GM03348 (cell line): ENCODE measurements at places on chromosomes 7 and 10.
A peak's percentile ranks its signal among the peaks of the same experiment; 100 is the strongest.

- no peak for DNase-seq
Measured at GRCh38 chr10:3875842-3876235, 90.8 kb upstream of the KLF6 start.

DNA sequence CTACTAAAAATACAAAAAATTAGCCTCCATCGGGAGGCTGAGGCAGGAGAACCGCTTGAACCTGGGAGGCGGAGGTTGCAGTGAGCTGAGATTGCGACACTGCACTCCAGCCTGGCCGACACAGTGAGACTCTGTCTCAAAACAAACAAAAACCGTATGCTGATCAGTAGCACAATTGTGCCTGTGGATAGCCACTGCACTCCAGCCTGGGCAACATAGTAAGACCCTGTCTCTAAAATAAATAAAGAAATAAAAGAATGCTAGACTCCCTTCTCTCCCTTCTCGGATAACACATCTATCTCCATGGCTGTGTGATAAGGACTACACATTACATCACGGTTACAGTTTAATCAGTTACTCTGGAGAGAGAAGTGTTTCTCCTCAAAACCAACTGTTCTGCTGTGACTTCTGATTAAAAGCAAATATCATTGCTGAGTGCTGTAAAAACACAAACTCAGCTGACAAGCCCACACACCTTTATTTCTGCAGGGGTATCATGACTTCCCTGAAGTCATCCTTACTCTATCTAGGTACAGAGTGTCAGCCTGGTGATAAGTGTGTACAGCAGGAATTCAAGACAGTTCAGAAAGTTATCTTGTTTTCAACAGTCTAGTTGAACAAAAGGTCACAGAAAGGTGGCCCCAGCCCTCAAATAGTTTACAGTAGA lies 5.3 kb upstream of the ARHGAP19 start:
- DNase-seq, result no peak

GRCh38 chr7:84044834-84045233 lies 149.8 kb downstream of the SEMA3A start:
- DNase-seq, result no peak

DNA sequence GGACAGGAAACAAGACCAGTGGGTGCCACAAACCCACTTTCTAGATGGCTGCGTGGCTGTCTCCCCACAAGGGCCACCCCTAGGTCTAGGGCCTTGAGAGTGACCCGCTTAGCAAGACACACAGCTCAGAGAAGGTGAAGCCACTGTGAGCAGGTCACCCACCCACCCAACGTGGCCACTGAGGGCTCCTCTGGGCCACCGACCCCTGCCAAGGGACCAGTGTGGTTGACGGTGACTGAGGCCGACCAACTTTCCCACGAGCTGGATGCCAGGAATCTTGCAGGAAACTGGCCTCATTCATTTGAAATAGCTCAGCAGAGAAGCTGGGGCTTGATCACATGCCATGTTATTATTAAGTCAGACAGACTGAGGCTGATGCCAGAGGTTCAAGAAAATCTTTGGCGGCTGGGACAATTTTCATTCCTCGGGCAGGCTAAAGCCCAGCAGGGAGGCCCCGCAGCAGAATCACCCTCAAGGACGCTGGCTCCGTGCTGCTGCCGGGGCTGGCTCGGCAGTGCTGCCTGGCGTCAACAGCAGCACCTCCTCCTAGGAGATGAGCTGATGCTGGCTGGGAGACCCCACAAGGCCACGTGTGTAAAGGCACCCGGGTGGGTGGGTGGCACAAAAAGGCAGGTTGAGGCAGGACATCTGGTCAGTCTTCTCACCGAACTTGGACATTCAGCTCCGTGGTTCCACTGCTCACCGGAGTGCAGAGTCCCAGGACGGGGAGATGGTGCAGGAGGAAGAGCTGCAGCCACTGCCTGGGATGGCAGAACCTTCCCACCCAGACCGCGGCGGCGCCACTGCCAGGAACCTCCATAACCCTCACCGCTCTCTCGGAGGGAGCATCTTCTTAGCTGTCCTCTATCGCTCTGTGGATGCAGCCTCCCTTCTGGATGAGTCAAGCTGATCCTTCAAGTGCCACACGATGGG lies 57.8 kb downstream of the ZRANB1 start:
- peak; percentile 89 for DNase-seq

GRCh38 chr10:16436367-16436757 lies 448 bp upstream of the PTER start:
- no peak for DNase-seq

GRCh38 chr7:73342645-73343044 lies 14.7 kb downstream of the FKBP6 start:
- peak; percentile 76 for DNase-seq

GRCh38 chr7:2640482-2640830 lies 8.7 kb downstream of the TTYH3 start:
- DNase-seq, result no peak

DNA sequence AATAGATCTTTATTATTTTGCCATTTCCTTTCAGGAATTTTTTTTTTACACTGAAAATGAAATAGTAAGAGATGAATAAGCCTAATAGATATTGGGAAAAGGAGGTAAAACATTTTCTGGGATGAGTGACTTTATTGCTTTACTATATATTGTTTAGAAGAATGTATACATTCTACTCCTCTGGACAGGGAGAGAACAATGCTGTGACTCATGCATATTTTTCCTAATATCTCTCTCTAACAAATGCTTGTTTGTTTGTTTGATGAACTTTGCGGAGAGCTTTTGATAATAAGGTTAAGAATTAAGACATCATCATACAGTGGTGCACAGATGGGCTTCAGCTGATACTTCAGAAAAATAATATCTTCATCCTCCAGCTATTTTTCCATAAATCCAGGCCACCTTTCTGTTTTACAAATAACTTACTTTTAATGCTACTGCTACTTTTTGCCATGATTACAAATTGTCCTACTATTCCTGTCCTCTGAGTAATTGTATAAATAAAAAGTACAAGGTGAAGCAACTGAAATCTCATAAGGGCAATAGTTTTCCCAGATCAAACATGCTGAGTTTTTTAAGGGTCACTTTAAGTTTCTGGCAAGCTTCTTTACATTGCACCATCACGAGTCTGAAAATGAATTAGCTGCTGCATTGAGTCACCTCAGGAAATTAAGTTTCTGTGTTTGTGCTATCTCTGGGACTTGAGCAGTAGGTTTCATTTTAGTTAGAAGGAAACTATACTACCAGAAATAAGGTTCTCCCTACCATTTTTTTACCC lies 207.3 kb upstream of the POT1 start:
- DNase-seq, result no peak

DNA sequence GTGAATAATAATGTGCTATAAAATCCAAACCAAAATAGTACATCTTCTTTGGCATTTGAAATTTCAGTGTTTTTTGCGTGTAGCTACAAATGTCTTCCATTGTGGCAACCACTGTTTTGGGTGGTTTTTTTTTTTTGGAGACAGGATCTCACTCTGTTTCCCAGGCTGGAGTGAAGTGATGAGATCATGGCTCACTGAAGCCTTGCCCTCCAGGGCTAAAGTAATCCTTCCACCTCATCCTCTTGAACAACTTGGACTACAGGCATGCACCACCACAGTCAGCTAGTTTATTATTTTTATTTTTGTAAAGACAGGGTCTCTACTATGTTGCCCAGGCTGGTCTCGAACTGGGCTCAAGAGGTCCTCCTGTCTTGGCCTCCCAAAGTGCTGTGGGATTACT lies 455.1 kb downstream of the AUTS2 start:
- no peak for DNase-seq

GRCh38 chr7:85119934-85120333 lies 66.9 kb downstream of the SEMA3D start:
- no peak for DNase-seq

- DNase-seq, result no peak
Measured at GRCh38 chr10:3249307-3249889, 76.8 kb upstream of the PITRM1 start.

DNA sequence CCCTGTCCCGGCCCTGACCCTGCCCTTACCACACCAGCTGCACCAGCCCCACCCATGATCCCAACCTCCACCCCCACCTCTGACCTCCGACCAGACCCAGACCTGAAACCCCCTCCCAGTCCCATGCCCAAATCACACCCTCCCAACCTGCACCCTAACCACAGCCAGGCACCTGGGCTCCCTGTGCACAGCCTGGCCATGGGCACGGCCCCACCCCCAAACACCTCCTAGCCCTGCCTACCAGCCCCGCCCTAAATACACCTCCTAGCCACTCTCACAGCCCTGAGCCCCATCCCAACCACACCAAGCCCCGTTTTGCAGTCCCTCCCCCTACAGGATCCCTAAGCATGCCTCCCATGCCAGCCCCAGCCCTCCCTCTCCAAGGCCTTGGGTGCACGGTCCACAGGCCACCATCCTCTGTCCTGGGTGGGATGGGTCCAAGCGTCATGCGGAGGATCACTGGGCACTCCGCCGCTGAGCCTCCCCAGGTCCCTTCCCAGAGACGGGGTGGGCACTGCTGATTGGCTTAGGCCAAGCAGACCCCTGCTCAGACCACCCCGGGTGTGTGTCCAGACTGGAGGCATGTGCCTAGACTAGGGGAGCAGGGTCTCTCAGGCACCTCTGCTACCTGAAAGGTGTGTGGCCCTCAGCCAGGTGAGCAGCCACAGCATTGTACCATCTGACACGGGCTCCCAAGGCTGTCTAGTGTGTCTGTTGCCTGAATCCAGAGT lies 30.1 kb downstream of the INSIG1 start:
- no peak for DNase-seq

- no peak for DNase-seq
Measured at GRCh38 chr10:84938117-84938905, 609.9 kb downstream of the CCSER2 start.

DNA sequence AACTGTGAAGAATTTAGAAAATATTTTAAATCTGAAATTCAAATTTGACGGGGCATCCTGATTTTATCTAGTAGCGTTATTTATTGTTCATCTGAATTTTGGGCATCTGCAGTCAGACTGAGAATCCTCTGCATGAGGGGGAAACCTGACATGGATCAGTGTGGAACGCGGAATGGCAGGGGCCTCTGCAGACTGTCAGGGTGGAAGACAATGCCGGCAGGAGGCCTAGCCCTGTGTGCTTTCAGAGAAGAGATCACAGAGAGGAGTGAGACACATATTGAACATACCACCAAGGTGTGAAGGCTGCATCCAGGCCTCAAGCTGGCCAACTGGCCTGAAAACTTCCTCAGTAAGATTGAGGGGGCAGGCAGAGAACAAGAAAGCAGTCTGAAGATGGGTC lies 921.1 kb upstream of the GHITM start:
- DNase-seq, result no peak

GRCh38 chr10:64537928-64538327 lies 1016.7 kb downstream of the REEP3 start:
- DNase-seq, result no peak

- peak; percentile 74 for DNase-seq
Measured at GRCh38 chr7:5237286-5237685, 45.5 kb upstream of the SLC29A4 start.

- DNase-seq, result no peak
Measured at GRCh38 chr7:29573567-29573966, 9.9 kb downstream of the PRR15 start.

GRCh38 chr7:6435486-6436384 lies 12.0 kb downstream of the DAGLB start:
- peak; percentile 94 for DNase-seq

- DNase-seq, result no peak
Measured at GRCh38 chr10:71657604-71658466, 61.7 kb downstream of the C10orf105 start.
